ENCODE measurements at places on chromosomes 6 and 20.

DNA sequence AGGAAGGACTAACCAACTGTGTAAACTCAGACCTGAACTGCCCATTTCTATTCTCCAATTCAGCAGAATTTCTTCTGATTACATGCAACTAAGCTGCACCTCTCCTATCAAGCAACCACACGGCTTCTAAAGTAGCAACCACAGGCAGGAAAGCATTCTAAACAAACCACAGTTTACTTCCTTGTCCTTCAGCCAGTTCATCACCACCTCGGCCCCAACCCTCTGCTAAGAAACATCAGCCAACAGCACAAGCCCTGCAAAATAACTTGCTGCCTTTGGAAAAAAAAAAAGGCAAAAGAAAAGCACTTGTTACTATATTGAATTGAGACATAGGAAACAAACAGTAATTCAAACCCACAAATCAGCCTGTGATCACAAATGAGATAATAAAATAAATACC lies 140.3 kb downstream of the NFATC2 start:
- DNase-seq, result no peak

- DNase-seq, result no peak
Observed at GRCh38 chr6:1612974-1613306, 3.2 kb downstream of the FOXC1 start.

GRCh38 chr20:56989516-56989915 lies 276.9 kb downstream of the BMP7 start:
- DNase-seq, result no peak

DNA sequence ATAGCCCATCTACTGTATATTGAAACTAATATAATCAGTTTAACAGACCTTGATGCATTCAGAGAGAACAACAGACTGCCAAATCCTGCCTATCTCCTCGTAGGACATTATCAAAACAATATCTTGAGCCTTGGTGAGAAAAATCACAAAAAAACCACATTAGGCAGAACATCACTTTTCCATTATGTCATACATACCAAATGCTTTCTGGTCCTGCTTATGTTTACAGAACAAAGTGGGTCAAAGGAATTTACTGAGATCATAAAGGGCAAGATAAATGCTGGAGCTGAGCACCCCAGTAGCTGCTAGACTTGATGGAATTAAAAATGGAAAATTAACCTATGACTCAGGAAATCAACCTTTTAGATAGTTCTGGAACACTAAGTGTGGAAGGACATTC lies 195.3 kb upstream of the KCNK16 start:
- DNase-seq, result no peak

- DNase-seq, result no peak
Observed at GRCh38 chr6:97405818-97406409, 122.9 kb upstream of the MMS22L start.

GRCh38 chr6:36244641-36245280 lies 25.1 kb upstream of the PNPLA1 start:
- DNase-seq, result no peak

- peak; percentile 74 for DNase-seq
Observed at GRCh38 chr20:59571551-59572314, 32.6 kb upstream of the PHACTR3 start.

- DNase-seq, result no peak
Observed at GRCh38 chr6:111603040-111603439, 2.6 kb downstream of the TRAF3IP2 start.

GRCh38 chr6:119637768-119638167 lies 288.2 kb upstream of the MAN1A1 start:
- no peak for DNase-seq

DNA sequence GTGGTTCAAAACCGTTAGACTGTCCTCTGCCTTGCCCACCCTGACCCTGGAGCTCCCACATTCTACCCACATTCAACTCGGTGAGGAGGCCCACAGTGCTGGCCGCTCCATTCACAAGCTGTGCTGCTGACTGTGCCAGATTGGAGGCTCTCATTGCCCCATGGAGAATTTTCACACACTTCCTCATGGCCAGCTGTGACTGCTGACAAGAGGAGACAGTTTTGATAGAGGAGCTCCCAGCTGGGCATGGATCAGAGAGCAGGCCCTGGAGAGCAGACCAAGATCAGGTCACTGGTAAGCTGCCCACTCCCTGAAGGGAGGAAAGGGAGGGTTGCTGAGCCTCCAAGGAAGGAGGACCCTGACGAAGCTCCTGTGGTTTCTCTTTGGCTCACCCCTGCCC lies 246.1 kb upstream of the RIN2 start:
- no peak for DNase-seq

DNA sequence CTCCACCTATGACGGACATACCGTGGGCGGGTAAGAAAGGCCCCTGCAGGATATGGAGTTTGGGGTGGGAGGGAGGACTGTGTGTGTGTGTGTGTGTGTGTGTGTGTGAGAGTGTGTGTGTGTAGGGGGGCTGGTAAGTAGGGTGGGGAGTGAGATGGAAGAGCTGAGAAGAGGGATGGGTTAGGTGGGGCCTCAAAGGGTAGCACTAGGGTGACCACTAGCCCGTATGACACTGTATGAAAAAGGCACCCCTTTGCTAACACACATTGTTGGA lies 7.1 kb downstream of the DDR1 start:
- DNase-seq, result no peak

- DNase-seq, result no peak
Observed at GRCh38 chr6:49257549-49257948, 205.5 kb downstream of the MMUT start.

GRCh38 chr6:29680904-29681303 lies at the start of gene ZFP57:
ZFP57 (minus strand) TSS chr6:29681152; CDS start chr6:29677003, 4,149 bp downstream.
- peak; percentile 36 for DNase-seq

DNA sequence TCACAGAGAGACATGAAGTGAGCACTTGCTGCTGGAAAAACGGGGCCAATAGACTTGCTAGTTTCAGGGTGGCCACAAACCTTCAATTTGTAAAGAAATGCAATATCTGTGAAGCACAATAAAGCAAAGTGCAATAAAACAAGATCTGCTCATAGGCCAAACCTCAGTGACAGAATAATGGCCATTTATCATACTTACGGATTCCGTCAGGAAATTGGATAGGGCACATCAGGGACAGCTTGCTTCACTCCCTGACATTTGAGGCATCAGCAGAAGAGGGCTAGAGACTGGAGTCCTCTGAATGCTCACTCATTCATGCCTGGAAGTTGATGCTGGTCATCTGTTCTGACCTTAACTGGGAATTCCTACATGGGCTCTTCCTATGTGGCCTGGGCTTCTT lies 165.5 kb upstream of the OPRM1 start:
- no peak for DNase-seq

DNA sequence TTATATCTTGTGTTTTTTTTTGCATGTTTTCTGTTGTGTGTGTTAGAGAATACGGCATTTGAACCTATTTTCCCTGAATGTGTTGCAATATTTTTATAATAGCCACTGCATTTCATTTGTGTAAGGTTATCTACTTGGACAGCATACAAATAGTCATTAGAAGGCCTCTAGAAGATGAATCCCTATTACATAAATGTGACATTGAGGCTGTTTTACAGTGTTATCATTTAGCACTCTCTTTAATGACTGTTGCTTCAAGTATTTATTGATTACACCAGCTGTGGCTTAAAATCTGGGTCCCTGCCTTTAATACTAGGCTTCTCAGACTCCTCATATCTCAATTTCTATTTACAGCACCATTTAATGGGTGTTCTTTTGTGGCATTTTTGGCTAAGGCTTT lies 465.8 kb downstream of the FRK start:
- DNase-seq, result no peak

DNA sequence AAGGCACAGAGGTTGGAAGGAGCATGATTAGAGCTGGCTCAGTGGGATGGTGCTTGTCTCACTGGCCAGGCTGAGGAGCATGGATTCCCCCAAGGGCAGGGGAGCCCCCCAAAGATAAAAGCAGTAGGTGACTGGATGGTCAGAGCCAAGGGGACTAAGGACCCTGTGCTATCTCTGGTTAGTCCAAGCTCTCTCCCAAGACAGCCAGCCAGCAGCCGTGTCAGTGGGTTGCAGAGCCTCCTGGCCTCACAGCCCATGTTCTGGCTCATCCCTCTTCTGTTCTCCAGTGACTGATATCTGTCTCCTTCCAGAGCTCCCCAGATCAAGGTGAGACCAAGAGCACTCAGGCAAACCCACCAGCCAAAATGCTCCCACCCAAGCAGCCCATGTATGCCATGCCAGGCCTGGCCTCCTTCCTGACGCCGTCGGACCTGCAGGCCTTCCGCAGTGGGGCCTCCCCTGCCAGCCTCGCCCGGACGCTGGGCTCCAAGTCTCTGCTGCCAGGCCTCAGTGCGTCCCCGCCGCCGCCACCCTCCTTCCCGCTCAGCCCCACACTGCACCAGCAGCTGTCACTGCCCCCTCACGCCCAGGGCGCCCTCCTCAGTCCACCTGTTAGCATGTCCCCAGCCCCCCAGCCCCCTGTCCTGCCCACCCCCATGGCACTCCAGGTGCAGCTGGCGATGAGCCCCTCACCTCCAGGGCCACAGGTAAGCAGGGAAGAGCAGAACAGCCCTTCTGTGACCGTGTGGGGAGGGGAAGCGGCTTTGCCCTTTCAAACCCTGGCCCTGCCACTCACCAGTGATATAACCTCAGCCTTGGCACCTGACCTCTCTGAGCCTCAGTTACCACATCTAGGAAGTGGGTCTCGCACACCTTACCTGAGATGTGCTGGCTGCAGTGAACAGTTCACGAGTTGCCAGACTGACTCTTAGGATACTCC lies 121.3 kb downstream of the JPH2 start:
- DNase-seq, result no peak

DNA sequence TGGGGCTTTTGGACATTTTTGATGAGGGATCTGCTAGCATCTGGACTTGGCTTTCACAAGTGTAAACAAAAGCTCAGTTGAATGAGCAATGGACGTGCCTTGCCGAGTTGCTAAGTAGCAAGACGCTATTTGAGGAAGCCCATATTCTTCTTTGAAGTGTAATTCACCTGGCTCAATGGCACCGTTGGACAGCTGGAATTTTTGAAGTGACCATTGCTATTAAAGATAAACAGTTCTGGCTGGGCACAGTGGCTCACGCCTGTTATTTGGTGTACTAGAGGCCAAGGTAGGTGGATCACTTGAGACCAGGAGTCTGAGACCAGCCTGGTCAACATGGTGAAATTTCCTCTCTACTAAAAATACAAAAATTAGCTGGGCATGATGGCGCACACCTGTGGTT lies 88.8 kb upstream of the SOX4 start:
- no peak for DNase-seq

DNA sequence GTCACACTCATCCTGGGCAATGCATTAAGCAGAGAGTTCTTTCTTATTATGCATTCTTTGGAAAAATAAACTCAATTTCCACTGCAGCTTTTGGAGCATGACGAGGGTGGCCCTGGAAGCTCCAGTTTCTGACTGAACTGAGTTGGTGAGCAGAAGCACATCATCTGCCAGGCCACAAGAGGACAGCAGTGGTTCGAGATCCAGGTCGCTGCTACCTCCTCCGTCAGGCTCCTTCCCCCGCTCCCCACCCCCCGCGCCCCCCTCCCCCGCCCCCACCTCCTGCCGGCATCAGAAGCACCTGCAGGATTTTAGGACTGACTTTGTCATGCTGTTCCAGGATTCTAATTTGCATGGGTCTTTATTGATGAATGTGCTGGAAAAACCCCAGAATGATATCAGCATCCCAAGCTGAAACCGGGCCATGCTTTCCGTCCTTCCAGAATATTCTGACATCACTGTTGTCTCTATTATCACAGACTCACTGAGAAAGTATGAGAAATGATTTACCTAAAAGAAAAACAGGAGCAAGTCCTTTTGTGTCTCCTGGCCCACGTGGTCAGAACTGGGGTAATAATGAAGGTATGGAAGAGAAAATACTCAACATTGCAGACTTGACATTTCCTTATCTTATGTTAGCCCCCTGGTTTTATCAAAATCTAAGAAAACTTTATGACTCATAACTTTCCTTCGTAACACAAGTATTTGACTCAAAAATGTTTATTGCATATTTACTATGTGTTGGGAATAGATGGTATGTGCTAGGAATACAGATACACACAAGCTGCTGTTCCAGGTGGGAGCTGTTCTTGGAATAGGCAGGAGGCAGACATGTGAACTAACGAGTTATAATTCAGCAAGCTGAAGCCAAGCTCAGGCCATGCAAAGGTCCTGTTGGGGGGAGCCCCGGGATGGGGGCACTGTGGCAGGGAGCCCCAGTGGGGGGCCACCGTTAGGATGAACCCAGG lies 220.2 kb upstream of the EXOC2 start:
- DNase-seq, result no peak

- DNase-seq, result no peak
Observed at GRCh38 chr6:155544677-155545076, 89.0 kb upstream of the NOX3 start.

- no peak for DNase-seq
Observed at GRCh38 chr6:156886409-156886808, 109.2 kb downstream of the ARID1B start.

DNA sequence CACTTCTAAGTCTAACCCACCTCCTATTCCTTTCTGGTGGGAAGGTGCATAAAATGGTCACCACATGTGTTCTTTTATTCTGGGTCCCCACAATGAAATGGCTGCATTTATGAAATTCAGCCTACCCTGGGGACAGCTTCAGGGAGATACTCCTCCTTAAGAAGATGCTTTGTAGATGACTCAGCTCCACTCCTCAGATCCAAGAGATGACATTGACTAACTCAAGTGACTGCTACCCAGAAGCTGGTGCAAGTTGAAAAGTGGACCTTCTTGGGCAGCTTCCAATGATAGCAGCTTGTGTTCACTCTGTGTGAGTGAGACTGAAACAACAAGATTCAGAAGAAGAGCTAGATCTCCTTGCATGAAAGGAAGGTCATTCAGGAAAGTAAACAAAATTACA lies 113.4 kb downstream of the SCP2D1 start:
- DNase-seq, result no peak

- no peak for DNase-seq
Observed at GRCh38 chr20:23207826-23208540, 121.9 kb upstream of the CD93 start.

GRCh38 chr20:1469306-1469905 lies 2.8 kb upstream of the NSFL1C start:
- no peak for DNase-seq

GRCh38 chr6:108156180-108156937 lies 9.5 kb upstream of the NR2E1 start:
- no peak for DNase-seq
